ENCODE measurements at places on chromosomes 6 and 20. TPM values are rescaled to one million over a fixed set of nuclear protein-coding genes. Genes with fewer than 3 reads are reported as not detected.

The PROKR2 gene
- not detected for total RNA-seq

The SIGLEC1 gene
- 5.9 TPM for total RNA-seq

The BACH2 gene
- total RNA-seq = 3.1 TPM

The SMOC2 gene
- total RNA-seq = 0.68 TPM

The PPP1R16B gene
- 1.7 TPM for total RNA-seq

The GATA5 gene
- 0.48 TPM for total RNA-seq

The HLA-DRB5 gene
- 2.1 TPM for total RNA-seq

The SLC17A2 gene
- 27.6 TPM for total RNA-seq

The CYP21A2 gene
- total RNA-seq = 9.0 TPM

GRCh38 chr6:65896140-65896539 is 189.1 kb upstream of the EYS start:
- DNase-seq = no peak

- no peak for DNase-seq
Measured at GRCh38 chr6:150470960-150471665, 102.3 kb downstream of the IYD start.

GRCh38 chr6:43913375-43914271 is 143.6 kb downstream of the VEGFA start:
- peak; percentile 96 for DNase-seq

- DNase-seq = no peak
Measured at GRCh38 chr20:24653306-24653705, 183.9 kb downstream of the SYNDIG1 start.

GRCh38 chr6:154510144-154510905 is at the start of gene CNKSR3:
Gene CNKSR3, minus strand, starts transcription at chr6:154510685. Its CDS starts 571 bp downstream, at chr6:154510114.
- DNase-seq = peak; percentile 95

DNA sequence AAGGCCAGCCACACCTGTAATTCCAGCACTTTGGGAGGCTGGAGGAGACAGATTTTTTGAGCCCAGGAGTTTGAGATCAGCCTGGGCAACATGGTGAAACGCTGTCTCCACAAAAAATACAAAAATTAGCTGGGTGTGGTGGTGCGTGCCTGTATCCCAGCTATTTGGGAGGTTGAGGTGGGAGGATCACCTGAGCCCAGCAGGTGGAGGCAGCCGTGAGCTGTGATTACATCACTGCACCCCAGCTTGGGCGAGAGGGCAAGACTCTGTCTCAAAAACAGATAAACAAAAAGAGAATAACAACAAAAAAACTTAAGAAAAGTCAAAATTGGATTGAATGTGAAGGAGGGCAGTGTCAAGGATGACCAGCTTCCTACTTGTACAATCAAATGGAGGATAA is 2.9 kb downstream of the TPD52L1 start:
- DNase-seq = no peak

DNA sequence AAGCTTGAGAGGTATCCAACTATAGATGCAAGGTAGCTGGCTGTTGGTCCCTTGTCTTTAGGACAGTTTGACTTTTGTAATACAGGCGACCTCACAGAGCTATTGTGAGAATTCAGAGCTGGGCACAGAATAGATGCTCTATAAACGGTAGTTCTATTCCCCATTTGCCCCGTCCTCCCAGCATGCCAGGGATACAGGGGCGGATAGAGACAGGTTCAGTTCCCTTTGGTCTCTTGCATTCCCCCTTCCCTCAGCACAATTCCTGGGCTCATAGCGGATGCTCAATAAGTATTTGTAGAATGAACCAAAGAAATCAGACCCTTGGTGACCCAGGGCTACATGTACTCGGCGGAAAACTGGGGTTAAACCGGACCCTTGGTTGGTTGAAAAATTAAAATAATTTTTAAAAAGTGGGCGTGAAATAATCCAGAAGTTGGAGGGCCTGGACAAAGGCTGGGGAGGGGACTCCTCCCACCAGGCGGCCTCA is 707 bp upstream of the TOP1 start:
- no peak for DNase-seq

DNA sequence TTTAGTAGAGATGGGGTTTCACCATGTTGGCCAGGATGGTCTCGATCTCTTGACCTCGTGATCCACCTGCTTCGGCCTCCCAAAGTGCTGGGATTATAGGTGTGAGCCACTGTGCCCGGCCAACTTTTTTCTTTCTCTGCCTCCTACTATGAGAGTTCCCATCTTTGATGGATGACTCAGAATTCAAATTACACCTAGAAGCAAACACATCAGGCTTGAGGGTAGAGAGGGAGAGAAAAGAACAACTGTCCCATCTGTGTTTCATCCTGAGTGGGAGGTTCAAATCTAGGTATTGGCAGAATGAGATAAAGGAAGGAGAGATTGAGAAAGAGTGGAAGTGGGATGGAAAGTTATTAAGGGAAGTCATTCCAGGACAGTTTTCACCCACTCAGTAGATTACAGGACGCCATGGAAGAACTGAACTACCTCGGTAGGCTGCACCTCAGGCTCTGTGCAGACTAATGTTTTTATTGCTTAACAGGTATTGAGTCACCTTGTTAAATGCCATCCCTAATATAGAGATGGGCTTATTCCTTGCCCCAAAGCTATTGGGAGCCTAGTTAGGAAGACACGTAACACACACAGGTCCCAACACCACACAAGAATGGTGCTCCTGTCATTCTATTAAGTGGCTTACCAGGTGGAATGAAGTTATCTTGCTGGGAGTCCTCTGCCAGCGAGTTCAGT is 275.7 kb downstream of the SOX4 start:
- no peak for DNase-seq

- DNase-seq = no peak
Measured at GRCh38 chr6:95519228-95520037, 57.9 kb upstream of the MANEA start.

- DNase-seq = no peak
Measured at GRCh38 chr20:63750807-63751470, 11.4 kb downstream of the SLC2A4RG start.

DNA sequence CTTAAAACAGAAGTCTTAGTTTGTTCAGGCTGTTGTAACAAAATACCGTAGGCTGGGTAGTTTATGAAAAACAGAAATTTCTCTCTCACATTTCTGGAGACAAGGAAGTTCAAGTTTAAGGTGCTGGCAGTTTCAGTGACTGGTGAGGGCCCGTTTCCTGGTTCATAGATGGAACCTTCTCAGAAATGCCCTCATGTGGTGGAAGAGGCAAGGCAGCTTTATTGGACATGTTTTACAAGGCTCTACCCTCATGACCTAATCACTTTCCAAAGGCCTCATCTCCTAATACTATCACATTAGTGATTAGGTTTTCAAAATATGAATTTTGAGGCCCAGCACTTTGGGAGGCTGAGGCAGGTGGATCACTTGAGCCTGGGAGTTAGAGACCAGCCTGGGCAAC is 2.4 kb downstream of the HEBP2 start:
- no peak for DNase-seq

DNA sequence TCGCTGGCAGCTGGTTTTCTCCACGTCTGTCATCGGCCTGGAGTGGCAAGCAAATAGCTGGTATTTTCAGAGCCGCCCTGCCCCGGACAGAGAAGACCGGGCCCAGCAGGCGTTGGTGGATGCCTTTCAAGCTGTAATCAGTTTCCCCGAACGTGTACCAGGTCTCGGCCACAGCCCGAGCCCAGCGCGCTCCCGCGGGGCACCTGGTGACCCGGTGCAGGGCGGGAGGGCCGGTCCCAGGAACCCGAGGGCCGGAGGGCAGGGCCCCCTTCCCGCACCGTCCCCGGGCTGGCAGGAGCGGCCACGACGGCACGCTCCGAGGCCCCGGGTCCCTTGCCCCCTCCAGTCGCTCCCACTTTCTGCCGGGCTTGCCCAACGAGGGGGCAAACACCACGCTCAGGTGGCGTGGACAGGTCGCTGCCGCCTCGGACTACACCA is 348 bp upstream of the PYGB start:
- no peak for DNase-seq

- DNase-seq = no peak
Measured at GRCh38 chr20:33664085-33664761, 2.1 kb downstream of the C20orf144 start.

DNA sequence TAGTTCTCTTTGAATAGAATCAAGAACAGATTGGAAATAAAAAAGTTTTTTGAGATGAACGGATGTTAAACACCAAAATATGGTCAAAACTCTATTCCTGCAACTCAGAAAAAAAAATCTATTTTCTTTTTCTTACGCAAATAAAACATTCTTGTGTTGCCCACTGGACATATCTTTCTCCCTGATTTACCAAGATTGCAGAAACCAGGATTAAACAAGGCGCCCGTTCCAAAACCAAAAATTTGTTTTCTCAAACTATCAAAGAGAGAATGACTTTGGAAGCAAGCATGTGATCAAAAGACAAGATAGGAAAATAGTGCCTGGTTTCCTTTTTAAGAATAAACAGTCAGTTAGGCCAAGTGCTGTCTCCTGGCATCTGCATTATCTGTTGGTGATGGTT is 273.1 kb downstream of the CLIC5 start:
- DNase-seq = no peak

DNA sequence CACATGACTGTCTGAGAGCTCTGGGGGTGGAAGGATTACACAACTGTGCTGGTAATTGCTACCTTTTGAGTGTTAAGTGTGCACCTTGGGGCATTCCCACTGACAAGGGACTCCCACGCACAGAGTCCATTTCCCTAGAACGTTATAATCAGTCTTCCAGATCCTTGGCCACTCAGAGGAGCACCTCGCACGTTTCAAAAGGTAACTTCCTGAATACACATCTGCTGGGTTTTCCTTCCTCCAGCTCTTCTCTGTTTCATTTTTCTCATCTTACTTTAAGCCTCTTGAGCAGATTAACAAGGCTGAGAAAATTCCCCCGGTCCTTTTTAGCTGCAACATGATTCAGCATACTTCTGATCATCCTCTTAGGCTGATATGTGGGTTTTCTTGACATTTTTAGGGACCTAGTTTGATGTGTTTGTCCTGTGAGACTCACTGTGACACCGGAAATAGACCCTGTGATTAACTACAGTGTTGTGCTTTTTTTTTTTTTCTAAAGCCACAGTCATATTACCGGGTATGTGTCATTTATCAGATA is 98.4 kb upstream of the DUSP22 start:
- DNase-seq = no peak

GRCh38 chr6:5942591-5942990 is 64.1 kb downstream of the NRN1 start:
- DNase-seq = no peak

DNA sequence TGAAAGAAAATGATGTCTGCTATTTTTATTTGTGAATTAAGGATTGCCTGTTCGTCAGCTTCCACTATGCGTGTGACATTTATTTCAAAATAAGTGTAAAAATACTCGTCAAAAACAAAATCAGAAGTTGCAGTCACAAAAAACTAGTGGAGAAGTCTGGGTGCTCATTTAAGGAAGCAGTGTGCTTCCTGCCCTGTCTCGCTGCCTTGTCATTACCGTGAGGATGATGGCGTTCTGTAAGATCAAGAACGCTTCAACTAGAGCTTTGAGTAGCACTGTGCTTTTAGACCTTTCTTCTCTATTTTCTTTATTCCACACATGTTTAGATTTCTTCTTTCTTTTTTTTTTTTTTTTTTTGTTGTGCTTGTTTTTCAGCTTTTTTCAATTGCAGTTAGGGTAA is 186.9 kb downstream of the TBC1D7 start:
- no peak for DNase-seq

DNA sequence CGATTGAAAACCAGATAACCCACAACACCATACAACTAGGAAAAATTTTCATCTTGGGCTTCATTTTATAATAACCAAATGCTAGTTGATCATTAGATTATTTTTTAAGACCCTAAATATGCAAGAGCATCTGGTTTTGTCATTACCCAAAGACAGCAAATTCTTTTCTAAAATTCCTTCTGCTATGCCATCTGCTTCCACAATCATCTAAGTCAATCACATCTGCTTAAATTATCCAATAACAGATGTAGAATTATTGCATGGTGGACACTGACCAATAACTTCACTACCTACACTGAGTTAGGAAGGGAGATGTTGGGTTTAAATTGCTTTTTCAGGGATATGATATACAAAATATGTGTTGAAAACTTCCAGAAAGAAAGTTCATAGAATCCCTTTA is 41.9 kb downstream of the PKHD1 start:
- no peak for DNase-seq

- DNase-seq = peak; percentile 90
Measured at GRCh38 chr6:167791091-167791779, 35.5 kb upstream of the AFDN start.

DNA sequence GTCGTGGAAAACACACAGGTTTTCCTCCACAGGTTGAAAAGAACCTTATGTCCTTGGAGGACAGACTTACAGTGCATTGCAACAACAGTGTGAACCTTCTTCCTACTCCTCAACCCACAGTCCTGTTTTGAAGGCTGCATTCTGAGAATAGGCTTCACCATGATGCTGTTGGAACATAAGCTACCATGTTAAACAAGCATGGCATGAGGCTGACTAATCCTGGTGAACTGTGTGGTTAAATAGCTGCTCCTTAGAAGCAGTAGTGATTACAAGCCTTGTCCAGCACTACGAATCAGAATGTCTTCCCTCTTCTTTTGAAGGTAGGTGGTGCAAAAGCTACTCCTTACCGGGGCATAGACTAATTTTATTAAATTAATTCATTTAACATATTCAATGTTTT is 368.5 kb upstream of the EPHA7 start:
- DNase-seq = no peak

DNA sequence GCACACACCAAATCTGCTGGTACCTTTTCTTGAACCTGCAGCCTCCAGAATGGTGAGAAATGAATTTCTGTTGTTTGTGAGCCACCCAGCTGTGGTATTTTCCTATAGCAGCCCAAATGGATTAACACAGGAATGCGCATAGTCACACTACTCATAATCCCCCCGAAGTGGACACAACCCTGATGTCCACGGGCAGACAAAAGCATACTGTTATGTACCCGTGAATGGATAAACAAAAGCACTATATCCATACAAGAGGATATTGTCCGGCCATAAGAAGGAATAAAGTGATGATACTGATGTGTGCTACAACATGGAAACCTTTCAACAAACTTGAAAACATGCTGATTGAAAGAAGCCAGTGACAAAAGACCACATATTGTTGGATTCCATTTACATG is 25.1 kb upstream of the RPP40 start:
- no peak for DNase-seq

Data from left lobe of liver (tissue), 2 donors.